Thymus (tissue), 14 donors: ENCODE measurements at places on chromosomes 7 and 10.

DNA sequence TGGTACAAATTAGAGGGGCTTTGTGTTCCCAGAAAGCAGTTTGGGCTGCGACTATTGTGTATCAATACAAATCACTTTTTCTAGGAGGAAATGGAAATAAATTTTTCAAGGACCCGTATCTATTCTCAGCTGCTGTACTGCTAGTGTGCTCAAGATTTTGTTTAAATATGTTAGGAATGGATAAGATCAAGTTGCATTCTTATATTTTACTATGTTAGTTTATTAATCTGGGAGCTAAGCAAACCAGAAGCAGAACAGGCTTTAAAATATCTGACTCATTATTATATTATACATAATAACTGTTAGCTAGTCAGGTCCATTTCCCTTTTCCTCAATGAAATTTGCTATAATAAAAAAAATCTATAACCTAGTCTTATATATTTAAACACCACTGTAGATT, 11.1 kb upstream of the GLCCI1 start:
- no peak for DNase-seq

GRCh38 chr10:76868098-76868977, 769.3 kb downstream of the KCNMA1 start:
- no peak for DNase-seq

DNA sequence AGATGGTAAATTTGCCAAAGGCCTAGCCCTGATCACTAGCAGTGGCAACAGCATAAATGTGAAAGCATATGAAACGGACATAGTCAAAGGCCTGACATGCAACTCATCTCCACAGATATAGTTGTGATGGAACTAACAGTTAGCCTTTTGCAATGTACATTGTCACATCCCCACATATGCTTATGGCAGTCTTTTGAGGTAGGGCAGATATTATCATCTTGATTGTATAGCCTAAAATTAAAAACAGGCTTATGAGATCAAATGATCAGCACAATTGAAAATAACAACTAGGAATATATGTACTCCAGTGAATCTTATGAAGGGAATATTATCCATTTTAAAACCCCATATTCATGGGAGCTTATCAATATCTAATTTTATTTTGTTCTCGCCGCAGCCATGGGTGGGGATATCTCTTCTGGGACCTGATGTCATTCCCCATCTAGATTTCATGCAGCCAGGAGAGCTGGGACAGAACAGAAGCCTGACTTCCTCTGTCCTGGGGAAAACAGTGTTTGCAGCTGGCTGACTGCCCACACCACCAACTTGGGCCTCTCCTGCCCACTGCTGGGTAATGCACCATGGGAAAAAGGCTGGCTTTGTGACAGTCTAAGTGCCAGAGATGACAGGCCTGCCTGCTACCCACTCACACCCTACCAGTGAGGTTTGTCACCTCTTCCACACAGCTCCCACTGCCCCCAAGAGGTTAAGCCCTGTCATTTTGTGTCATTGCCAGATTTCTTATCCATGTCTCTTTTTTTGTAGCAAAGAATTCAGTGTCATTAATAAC, 180.2 kb upstream of the FZD1 start:
- no peak for DNase-seq

DNA sequence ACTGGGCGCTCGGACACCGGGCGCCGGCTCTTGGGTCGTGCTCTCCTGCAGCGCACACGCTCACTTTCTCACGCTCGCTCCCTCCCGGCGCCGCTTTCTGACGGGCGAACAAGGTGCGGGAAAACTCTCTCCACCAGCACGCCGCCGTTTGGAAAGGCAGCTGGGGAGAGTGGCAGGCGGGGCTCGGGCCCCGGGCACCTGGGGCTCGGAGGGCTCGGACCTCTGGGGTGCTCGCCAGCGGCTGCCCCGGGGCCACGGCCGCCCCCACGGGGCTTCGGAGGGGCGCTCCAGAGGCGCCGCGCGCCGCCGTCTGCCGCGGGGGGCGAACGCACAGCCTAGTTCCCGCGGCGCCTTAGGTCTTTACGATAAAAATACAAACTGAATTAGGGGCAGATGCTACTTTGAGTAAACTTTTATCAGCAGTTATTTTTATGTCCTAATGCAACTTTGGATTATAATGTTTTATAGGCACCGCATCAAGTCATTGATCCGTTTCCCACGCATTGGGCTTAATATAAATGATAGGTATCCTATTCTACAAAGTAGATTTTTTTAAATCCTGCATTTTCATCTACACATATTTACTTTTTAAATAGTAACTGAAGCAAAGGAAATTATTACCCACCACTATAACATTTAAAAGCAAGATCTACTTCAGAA, 535 bp upstream of the EPC1 start:
- peak; percentile 46 for DNase-seq

- no peak for DNase-seq
Observed at GRCh38 chr7:125450749-125451148, 521.1 kb upstream of the POT1 start.
